NCI-H1694 (cell line): ENCODE measurements at places on chromosomes 1 and 21.

- no peak for DNase-seq
Observed at GRCh38 chr21:44923480-44924084, 2.9 kb upstream of the ITGB2 start.

DNA sequence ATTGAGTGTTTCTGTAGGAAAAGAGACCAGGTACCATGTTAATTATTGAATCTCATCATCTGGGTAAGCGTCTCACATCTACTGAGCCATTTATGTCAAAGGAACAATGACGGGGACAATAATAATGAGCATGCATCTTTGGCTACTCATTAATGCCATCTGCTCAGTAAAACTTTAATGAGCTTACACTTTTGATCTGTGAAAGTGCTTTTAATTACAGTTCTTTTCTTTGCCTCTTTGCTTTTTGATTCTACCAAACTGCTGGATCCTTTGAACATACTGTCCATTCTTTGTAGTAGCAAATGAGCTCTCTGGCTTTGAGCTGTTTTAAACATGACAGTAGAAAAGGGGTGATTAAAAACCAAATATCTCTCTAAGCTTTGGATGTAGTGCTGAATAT, 181.2 kb upstream of the IVNS1ABP start:
- DNase-seq: no peak

DNA sequence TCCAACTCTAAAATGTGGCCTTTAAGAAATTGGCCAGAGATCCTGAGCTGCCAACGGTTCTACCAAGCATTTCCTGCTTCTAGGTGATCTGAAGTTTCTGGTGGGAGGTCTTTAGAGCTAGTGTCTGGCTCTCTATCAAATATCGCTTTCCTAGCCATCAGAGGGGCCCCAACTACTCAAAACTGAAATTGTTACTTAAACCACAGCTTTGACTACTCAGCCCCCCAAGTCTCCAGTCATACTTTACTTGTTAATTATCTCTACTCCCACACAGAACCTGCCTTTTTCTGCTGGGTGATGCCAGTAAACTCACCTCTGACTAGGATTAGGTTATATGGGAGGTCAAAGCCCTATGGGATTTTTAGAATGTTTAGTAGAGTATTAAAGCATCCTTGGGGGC, 95.1 kb downstream of the FASLG start:
- DNase-seq: no peak

- DNase-seq: no peak
Observed at GRCh38 chr1:43069461-43070050, 102.5 kb downstream of the EBNA1BP2 start.

- DNase-seq: no peak
Observed at GRCh38 chr1:212775241-212775640, 16.3 kb downstream of the NSL1 start.

GRCh38 chr1:40739455-40740008, 44.1 kb upstream of the KCNQ4 start:
- no peak for DNase-seq

GRCh38 chr1:5975133-5975880, 16.9 kb downstream of the NPHP4 start:
- DNase-seq: peak; percentile 57

- DNase-seq: no peak
Observed at GRCh38 chr1:173823781-173824314, 625 bp upstream of the DARS2 start.

DNA sequence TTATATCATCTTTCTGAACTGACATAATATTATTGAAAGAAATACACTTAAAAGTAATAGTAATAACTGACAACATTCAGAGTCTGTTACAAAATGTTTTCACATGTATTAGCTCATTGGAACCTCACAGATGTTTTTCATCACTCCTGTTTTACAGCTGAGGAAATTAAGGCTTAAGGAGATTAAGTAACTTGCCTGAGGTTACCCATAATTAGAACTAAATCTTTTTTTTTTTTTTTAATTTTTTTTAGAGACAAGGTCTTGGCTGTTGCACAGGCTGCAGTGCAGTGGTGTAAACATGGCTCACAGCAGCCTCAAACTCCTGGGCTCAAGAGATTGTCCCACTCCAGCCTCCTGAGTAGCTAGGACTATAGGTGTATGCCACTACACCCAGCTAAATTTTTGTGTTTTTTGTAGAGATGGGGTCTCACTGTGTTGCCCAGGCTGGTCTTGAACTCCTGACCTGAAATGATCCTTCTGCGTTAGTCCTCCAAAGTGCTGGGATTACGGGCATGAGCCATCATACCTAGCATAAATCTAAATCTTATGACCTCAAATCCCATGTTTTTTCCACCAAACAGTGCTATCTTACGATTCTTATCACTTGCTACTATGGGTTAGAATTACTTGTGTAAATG, 64.7 kb upstream of the MACF1 start:
- DNase-seq: no peak
